Left lung (tissue), 14 donors: ENCODE measurements at places on chromosomes 6 and 20.

GRCh38 chr20:10362674-10363073, 71.3 kb downstream of the MKKS start:
- DNase-seq = no peak

DNA sequence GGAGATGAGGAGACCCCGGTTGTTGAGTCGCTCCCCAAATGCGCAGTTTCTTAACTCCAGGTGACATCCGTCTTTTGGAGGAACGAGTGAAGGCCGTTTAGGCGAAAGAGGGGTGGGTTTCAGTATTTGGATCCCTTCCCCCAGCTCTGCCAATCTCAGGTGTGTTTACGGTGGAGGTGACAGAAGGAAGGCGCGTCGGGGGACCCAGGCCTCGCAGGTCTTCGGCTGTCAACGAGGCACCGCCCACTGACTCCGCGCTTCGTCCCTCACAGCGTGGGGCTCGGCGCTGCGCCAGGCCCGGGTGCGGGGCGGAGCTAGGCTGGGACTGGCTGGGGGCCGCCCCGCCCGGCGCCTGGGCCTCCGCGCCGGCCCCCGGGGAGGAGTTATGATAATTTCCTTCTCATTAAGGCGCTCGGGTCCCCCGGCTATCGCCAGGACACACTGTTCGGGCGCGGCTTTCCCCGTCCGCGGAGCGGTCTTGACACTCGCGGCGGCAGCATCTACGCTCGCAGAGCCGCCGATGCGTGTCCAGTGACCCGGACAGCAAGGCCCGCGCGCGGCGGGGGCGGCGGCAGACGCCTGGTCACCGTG, at the start of gene TFAP2C:
Gene TFAP2C (plus strand): TSS at position 434 of the 591 bp plus-strand sequence. CDS start 239 bp downstream, outside the sequence.
- DNase-seq = peak; percentile 76

DNA sequence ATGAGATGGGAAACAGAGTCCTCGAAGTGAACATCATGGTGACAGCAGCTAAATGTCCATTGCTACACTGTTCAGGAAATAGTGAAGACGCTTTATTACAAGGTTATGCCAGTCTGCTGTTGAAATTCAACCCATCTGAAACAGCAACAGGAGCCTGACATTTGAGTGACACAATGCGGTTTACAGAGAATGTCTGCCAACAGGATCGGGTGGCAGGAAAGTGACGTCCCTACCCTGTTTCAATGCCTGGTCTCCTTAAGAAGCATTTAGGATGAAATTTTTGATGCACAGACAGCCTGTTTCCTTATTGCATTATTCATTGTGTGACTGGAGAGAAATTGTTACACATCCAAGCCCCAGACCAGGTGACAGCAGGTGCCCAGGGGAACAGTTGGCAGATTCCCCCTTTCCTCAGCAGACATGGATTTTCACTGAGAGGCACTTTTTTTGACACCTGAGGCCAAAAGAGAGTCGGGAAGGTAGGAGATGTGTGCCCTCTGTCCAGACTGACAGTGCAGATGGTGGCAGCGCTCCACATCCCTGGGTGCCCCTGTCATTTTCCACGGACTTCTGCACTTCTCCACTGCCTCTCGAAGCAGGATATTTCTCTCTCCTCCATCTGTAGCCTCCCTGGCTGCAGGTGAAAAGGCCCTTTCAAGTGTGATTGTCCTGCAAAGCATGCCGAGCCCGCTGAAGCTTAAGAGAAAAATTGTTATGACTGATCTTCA, 87.9 kb downstream of the BFSP1 start:
- no peak for DNase-seq

- no peak for DNase-seq
These were observed 18.7 kb downstream of the RAMACL start for GRCh38 chr6:166567813-166568212.

- no peak for DNase-seq
These were observed 648.0 kb upstream of the GJE1 start for GRCh38 chr6:141484711-141485110.

- DNase-seq = no peak
These were observed 76.8 kb downstream of the BMP6 start for GRCh38 chr6:7802662-7803061.

DNA sequence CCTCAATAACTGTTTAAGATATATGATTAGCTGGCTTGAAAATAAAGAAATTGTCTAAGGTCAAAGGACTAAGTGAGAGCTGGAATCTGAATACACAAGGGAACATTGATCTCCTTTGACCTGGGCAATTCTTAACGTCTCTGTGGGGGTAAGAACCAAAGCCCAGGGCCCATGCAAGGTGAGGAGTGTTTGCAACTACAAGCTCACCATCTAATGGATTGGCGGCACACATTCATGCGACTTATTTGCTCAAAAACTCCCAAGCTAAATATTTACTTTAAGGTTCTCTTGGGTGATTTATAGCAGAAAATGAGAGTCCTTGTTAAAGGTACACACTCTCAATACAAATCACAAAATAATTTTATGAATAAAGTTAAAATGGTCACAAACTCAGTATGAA, 392.0 kb upstream of the FLRT3 start:
- no peak for DNase-seq

- peak; percentile 86 for DNase-seq
These were observed 116.3 kb downstream of the OR2B2 start for GRCh38 chr6:27795697-27796494.
